Endothelial cell of umbilical vein (primary cell): ENCODE measurements at places on chromosomes 5 and 9.
A peak's percentile ranks its signal among the peaks of the same experiment; 100 is the strongest.

GRCh38 chr5:125477586-125477975, 731.1 kb upstream of the ZNF608 start:
- peak; percentile 38 for DNase-seq

DNA sequence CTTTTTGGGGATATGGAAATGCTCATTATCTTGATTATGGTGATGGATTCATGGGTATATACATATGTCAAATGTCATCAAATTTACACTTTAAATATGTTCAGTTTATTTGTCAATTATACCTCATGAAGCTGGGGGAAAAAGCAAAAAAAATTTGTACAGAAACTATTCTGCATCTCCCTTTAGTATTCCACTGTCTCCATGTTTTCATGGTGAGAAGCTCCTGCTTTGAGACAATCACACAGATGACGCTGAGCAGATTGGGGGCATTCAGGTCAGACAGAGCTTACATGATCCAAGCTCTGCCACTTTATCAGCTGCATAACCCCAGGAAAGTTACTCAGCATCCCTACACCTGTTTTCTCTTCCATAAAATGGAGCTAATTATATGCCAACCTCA, 101.5 kb downstream of the PLPPR1 start:
- no peak for DNase-seq

DNA sequence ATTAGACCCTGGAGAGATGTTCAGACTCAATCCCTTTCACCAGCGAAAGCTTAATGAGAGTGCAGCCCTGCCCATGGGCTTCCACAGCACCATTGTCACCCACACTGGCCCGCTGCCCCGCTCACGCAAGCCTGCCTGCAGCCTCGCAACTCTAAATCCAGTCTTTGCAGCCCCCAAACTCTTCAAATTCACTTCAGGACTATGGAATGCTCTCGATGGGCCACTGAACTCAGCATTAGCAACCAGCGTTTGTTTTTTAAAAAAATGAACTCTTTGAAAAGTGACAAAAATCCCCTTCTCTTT, 17.1 kb downstream of the DCANP1 start:
- no peak for DNase-seq

GRCh38 chr5:161481922-161482321, 64.6 kb downstream of the GABRB2 start:
- no peak for DNase-seq

DNA sequence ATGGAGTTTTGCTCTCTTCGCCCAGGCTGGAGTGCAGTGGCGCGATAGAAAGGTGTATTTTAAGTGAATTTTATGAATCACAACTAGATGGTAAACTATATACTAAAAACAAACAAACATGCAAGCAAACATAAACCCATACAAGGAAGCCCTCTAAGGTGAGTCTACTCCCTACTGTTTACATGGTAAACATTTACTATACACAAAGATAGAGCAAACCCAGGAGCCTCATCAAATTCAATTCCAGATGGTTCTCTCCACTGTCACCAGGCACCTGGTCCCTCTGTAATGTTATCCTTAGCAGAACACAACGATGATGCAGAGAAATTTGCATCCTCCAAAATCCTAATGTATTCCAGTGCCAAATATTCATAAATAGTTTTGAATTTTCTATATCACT, 17.9 kb downstream of the ANKH start:
- DNase-seq = no peak

DNA sequence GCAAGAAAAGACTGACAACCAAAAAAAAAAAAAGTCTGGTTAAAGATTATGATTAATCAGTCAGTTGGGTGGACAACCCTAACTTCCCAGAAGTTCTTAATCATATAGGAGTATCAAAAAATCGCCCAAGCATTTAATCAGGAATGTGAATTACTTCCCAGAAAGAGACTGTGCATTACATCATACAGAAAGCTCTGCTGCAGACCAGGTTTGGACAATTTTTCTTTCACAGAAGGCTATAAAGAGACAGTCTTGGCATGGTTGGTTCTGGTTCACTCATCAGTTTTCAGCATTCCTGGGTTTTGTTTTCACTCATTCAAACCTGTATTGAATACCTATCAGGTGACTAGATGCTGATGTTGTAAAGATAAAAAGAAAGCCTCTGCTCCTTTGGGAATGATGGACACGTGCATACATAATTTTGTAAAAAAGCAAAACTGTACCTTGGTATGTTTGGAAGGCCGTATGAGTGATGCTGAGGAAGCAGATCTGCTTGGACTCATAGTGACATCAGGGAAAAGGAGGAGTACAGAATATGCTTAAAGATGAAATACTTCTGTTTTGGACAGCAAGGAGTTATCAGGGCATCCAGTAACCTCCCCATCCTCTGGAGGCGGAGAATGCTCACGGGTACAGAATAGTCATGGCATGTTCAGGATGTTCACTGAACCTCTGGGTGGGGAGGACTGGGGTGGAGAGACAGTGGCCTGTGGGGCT, 178.4 kb downstream of the GNA14 start:
- DNase-seq = no peak

DNA sequence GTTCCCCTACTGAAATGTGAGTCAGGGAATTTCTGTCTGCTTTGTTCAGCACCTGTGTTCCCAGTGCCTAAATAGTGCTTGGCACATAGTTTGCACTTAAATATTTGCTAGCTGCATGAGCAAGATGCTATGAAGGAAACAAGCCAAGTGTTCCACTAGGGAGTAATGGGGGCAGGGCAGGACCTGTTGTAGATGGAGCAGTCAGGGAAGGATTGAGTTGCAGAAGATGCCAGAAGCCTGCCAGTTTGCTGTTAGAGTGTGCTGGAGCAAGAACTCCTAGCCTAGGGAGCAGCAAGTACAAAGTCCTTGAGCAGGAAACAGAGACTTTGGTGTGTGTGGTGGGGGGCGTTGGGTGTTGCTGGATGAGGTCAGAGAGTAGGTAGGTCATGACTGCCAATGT, 87.5 kb downstream of the DAB2IP start:
- no peak for DNase-seq

- DNase-seq = no peak
These were observed 131.8 kb upstream of the GABRP start for GRCh38 chr5:170651604-170652277.

DNA sequence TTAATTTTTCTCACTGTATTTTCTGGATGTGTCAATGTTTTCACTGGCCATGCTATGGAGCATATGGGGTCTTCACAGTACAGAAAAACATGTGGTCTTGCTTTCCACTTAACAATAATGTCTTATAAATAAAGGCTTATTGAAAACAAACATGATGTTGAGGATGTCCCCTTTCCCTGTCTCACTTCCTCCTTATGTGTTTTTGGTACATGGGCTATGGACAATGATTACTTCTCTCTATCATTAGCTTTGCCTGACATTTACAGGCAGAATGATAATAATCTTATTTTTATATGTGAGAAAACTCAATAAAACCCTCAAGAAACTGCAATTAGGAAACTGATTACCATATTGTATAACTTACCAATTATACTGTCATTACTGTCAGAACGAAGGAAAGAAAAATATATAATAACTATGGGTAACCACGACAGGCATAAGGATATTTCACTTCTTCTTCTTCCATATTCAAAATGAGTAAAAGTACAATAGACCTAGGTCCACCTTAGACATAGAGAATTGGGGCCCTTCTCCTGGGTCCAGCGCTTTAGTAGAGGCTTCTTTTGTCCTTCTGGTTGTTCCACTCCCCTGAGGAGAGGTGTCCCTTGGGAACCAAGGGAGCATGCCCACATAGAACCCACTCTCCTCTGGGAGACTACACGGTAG, 375.0 kb downstream of the MAN2A1 start:
- no peak for DNase-seq

DNA sequence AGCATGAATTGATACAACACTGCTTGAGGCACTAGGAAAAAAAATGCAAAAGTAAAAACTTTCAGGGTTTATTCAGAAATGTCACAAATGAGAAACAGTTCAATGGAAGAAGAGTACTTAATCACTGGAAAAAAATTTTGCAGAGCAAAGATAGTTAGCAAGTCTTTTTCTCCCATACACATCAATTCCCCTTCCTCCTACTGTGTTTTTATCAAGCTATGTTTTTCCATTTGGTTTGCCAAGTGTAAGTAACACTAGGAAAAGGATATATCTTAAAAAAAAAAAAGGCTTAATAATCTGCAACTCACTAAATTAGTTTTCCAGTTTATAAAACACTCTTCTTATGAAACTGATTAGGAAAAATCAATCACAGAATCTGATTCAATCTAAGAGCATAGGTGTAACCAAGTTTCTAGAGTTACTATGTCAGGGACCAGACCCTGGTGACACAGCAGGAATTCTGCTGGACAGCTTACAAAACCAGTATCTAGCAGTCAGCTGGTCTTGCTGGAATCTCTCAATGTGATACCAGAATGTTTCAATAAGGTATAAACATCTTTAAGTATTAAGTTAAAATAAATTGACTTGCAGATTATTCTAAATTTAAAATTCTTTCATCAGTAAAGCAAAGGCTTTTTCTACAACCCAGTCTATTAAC, 34.7 kb downstream of the RNF145 start:
- DNase-seq = peak; percentile 37

DNA sequence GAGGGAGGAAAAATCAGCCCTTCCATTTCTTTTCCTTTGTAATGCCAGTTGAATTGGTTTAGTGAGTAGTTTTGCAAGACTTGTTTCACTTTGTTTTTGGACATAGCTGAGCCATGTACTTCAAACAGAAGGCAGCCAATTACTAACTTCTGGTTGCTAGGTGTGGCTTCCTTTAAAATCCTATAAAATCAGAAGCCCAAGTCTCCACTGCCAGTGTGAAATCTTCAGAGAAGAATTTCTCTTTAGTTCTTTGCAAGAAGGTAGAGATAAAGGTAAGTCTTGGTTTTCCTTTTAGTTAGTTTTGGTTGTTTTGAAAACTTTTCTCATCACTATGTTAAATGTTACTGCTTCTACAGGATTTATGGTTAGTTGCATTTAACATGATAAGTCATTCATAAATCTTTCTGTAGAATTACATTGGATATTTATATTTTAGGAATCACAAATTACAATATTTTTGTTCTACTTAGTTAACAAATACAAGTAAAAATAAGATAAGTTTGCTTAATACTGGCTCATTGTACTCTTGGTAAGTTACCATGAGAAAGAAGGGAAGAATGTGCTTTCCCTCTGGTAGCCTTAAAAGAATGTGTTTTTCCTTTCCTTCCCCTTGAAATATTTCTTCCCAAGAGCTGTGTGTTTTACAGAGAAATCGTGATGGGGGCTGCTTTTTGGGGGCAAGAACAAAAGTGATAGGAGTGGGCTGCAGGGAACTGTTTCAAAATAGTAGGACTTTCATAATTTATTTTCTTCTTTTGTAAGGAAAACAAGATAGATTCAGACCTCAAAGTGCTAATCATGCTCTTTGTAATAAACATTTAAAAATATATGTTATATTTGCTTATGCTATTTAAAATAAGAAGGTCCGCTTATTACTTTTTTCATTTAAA, at the start of gene ANXA1:
TSS of gene ANXA1 (plus strand) at position 213 of the 890 bp plus-strand sequence. CDS start 6,671 bp downstream, outside the sequence.
- DNase-seq = peak; percentile 77

DNA sequence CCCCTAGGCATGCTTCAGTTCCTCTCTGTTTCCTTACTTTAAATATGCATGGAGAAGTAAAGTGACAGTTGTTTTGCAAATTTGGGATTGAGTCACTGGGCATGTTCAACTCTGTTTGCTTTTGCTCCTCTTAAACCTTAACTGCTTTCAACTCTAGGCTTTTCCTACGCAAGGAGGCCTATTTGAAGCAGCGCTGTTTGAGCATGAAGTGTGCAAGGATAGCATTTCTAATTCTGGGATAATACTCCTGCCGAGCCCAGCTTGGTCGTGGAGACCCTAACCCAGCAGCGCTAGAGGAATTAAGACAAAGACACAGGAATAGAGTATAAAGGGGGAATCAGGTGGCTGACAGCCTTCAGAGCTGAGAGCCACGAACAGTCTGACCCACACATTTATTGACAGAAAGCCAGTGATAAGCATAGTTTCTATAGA, 803.4 kb upstream of the CDH10 start:
- no peak for DNase-seq

DNA sequence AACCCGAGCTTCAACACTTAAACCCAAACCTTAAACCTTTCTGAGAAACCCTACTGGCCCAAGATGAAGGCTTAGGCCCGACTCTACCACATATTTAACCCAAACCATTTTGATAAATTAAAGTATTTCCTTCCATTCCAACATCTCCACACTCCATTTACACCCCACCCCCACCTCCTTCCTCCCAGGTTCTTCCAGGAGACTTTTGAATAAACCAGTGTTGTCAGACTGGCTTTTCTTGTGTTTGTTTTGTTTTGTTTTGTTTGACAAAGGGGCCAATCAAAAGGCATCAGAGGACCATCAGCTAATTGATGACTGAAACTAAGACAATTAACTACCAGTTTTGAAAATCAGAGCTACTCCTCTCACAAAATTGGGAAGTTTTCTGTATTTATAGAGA, 4.6 kb upstream of the ZNF608 start:
- no peak for DNase-seq

DNA sequence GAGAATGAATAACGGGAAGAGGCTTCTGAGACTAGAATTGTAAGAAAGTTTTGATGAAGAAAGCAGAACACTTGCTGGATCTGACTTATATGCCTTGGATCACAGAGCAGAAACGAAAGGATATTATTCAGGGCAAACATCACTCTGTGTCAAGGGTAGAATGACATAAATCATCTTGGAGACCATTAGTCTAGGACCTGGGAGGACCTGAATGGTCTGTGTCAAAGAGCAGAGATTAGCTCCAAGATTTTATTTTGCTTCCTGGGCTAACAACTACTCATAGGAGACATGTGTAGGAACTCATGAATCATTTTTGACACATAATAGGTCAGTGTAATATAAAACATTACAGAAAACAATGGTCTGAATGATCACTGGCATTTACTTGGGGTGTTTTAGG, 417.9 kb downstream of the SLCO4C1 start:
- DNase-seq = no peak

DNA sequence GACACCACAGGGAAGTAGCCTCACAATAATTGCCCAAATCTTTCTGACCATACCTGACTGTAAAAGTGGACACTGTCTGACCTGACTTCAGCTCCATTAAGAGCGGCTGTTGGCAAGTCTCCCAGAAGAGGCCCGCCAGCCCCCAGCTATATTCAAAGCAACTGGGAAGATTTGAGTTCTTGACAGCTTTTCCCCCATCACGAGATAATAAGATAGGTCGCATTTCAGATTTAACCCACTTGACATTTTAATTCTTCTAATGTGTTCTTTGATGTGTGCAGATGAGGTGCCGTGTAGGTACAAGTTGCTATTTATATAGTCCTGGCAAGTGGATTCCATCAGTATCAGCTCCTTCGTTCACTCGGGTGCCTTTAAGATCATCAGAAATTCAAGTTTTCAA, 345.7 kb downstream of the DRD1 start:
- no peak for DNase-seq

- DNase-seq = no peak
These were observed 64.4 kb upstream of the BARHL1 start for GRCh38 chr9:132517815-132518550.

- peak; percentile 67 for DNase-seq
These were observed 1.5 kb downstream of the FAM81B start for GRCh38 chr5:95392593-95393182.

GRCh38 chr9:124342776-124343485, 72.3 kb downstream of the PSMB7 start:
- peak; percentile 49 for DNase-seq

DNA sequence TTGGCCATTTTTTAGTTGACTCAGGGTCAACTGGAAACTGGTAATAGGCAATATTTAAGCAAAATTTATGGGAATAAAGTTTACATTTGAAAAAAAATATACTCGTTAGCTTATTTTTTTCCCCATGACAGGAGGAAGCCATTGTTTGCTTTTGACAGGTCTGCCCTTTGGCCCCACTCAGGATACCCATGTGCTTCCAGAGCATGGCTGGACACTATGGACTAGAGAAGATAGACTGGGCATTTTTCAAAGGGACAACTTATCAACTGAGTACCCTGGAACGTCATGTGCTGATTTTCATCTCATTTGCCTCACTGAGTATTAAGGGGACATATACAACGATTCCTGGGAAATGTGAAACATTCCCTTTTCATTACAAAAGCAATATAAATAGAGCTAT, 83.1 kb upstream of the SMIM32 start:
- no peak for DNase-seq
